ENCODE measurements at places on chromosomes 4 and X.
A peak's percentile ranks its signal among the peaks of the same experiment; 100 is the strongest.

DNA sequence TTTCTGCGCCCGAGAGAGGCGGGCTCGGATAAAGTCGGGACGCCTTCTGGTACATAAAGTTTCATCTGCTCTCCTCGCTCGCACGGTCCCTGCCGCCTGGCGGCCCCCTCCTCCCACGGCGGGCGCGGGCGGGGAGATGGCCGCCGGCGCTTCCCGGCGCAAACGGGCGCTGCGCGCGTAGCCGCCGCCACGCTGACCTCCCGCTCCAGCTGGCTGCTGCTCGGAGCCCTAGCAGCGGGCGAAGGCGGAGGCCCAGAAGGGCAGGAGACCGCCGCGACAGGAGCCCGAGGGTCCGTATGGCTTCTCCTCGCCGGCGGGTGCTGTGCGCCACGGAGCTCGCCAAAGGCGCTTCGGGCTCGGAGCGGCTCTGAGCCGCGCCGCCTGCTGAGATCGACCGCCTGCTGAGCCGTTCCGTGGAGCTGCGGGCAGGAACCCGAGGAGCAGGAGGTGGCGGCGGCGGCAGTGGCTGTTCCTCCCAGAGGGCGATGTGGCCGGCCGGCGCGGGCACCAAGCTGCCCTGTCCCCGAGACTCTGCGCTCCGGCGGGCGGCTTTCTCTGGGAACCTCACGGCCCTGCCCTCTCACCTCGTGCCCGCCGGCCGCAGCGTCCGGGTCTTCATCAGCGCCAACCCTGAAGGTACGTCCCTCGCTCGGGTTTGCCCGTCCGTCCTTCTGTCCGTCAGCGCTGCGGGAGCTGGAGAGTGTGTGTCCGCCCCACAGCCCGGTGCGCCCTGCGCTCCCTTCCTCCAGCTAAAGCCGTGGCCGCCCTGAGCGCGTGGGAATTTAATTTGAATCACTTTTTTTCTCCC is at the start of gene NWD2:
Gene NWD2 (plus strand): TSS at position 161 of the 808 bp plus-strand sequence. CDS start 325 bp downstream, at position 486.
- no peak for DNase-seq

DNA sequence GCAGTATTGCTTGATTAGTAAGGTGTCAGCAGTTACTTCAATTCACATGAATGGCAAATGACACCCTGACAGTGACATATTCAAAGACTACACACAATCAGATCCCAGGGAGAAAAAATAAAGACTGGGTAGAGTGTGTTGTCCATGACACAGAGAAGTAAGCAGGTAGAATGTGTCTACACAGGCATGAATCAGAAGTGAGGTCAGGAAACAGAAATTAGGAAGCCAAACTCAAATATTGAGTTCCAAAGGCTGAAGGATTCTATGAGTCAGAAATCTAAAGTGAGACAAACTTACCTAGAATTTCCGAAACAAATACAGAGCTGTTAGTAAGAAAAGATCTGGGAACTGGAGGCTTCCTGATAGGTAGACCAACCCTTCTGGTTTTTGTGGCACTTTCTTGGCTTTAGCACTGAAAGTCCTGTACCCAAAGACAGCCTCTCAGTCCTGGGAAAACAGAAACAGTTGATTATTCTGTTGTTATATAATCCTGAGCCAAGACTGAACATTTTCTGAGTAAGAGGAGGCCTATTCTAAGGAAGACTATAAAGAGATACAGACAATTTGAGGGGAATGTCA is 24.3 kb upstream of the GLRA2 start:
- DNase-seq = no peak

- DNase-seq = no peak
Measured at GRCh38 chr4:98905839-98906238, 23.1 kb downstream of the EIF4E start.

DNA sequence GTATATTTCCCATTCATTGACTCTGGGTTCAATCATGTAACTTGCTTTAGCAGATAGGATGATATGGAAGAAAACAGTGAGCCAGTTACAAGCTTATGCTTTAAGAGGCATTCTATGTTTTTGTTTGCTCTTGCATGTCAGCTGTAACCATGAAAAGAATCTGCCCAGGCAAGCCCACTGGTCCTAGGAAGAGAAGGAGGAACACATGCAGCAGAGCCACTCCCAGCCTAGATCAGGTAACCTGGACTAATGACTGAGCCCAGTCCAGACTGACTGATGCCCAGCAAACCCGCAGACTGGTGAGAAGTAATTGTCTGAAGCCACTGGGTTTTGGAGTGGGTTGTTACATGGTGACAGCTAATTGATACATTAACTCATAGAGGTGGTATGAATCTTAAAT is 167.9 kb downstream of the COL4A6 start:
- no peak for DNase-seq

DNA sequence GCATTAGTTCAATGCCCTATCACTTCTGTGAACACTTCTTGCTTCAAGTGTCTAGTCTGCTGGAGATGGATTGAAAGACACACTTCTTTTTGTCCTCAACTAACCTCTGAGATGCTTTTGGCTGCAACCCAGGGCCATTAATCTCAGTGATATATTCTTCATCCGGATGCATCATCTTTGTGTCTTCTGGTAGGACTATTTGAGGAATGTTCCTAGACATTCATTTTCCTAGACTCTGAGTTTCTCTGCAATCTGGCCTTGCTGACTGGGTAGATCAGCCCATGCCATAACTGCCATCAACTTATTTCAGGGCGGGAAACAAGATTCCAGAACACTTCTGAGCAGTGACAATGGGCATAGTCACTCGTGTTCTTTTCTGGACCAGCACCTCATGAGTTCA is 329.4 kb downstream of the PDGFC start:
- DNase-seq = no peak

DNA sequence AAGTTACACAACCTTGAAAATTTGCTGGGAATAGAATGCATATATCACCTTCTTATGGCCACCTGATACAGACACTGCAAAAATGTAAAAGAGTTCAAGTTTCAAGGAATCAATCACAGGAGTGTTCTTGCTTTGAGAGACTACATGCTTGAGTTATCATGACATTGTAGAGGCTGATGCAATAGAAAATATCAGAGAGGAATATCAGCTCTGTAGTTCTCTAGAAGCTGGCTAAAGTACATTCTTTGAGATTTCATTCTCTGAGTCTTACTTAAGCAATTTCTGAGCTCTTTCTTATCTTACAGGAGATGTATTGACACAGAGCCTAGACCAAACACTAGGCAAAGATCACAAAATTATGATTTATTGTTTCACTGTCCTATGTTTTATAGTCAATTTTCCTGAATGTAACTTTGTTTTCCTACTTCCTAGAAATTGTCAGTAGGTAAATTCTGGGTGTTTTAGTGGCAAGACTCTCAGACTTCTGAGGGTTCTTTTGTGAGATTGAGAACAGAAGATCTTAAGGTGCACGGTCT is 152.1 kb upstream of the HPGD start:
- DNase-seq = no peak

DNA sequence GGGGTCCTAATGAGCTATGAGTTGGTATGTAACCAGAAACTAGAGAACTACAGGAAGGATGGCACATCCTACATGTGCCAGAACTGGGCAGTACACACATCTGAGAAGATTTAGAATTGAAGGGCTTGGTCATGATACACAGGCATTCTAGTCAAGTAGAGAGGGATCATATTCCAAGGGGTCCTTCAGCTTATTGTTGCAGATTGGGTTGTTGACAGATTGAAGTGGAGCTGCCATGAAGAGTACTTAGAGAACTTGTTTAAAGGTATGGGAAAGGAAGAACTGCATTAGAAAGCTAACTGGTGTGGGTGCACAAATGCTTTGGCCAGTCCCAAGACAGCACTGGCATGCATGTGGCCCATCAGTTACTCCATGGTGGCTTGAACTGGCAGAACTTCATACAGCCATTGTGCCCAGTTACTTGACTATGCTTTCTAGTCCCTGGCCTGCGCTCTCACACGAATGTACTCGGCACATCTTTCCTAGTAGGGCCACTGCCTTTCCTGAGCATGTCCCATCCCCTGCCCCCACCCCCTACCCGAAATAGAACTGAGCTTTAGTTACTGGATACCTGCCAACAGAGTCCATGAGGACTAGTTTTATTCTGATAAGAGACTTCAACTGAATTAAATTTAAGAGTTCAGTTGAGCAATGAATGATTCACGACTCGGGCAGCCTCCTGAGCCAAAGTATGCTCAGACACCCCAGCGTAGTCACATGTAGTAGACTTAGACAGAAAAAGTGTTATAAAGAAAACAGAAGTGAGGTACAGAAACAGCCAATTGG is 64.0 kb downstream of the CCNG2 start:
- no peak for DNase-seq

DNA sequence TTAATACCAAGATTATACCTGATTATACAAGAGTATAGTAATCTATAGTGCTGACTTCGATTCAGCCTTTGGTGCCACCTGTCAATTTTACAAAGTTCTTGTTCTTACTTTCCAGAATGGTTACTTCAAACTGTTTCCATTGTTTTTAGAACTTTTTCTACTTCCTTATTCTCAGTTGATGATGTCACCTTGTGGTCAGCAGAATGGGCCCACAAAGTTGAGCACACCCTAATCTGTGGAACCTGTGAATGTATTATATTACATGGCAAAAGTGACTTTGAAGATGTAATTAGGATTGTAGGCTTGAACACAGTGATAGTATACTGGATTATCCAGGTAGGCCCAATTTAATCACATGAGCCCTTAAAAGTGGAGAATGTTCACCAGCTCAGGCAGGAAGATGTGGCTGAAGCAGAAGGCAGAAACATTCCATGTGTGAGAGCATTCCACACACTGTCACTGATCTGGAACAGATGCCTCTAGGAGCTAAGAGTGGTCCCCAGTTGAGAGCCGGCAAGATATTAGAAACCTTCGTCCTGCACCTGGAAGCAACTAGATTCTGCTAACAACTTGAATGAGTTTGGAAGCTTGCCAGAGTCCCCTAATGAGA is 6.3 kb upstream of the SGMS2 start:
- DNase-seq = no peak

GRCh38 chrX:107204068-107204605 is 2.1 kb downstream of the NUP62CL start:
- DNase-seq = no peak

DNA sequence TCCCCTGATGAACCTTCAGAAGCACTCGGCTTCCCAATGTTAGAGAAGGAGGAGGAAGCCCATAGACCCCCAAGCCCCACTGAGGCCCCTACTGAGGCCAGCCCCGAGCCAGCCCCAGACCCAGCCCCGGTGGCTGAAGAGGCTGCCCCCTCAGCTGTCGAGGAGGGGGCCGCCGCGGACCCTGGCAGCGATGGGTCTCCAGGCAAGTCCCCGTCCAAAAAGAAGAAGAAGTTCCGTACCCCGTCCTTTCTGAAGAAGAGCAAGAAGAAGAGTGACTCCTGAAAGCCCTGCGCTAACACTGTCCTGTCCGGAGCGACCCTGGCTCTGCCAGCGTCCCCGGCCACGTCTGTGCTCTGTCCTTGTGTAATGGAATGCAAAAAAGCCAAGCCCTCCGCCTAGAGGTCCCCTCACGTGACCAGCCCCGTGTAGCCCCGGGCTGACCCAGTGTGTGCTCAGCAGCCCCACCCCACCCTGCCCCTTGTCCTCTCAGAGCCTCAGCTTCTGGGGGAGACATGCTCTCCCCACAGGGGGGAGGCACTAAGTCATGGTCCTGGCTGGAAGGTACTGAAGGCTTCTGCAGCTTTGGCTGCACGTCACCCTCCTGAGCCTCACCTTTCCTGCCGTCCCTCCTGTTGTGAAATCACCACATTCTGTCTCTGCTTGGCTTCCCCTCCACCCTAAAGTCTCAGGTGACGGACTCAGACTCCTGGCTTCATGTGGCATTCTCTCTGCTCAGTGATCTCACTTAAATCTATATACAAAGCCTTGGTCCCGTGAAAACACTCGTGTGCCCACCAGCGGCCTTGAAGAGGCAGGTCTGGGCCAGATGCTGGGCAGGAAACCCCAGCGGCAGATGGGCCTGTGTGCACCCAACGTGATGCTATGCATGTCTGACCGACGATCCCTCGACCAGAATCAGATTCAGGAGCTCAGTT is 34.7 kb downstream of the NOP14 start:
- no peak for DNase-seq

DNA sequence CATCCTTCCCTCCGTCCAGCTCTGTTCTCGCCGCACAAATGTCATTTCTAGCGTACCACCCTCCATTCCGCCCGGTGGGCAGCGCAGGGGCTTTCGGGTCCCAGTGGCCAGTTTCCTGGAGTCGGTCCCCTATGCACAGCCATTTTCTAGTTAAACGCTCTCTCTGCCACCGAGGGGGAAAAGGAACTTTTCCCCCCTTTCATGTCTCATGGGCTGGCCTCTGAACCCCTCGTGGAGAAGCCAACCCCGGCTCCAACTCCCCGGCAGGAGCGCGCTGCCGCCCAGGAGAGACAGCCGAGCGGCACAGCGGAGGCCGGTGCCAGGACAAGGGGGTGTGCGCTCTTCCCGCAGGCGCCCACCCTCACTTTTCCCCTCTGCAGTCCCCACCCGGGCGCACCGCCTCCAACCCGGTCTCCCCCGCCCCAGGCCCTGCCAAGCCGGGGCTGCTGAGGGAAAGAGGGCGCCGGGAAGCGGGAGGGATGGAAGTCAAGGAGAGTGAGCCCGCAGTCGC is 662 bp downstream of the APBB2 start:
- no peak for DNase-seq

GRCh38 chr4:150070464-150071170 is 7.6 kb upstream of the DCLK2 start:
- no peak for DNase-seq

GRCh38 chr4:19925516-19925915 is 326.2 kb upstream of the SLIT2 start:
- DNase-seq = no peak

- no peak for DNase-seq
Measured at GRCh38 chr4:178311997-178312396, 869.8 kb upstream of the AGA start.

DNA sequence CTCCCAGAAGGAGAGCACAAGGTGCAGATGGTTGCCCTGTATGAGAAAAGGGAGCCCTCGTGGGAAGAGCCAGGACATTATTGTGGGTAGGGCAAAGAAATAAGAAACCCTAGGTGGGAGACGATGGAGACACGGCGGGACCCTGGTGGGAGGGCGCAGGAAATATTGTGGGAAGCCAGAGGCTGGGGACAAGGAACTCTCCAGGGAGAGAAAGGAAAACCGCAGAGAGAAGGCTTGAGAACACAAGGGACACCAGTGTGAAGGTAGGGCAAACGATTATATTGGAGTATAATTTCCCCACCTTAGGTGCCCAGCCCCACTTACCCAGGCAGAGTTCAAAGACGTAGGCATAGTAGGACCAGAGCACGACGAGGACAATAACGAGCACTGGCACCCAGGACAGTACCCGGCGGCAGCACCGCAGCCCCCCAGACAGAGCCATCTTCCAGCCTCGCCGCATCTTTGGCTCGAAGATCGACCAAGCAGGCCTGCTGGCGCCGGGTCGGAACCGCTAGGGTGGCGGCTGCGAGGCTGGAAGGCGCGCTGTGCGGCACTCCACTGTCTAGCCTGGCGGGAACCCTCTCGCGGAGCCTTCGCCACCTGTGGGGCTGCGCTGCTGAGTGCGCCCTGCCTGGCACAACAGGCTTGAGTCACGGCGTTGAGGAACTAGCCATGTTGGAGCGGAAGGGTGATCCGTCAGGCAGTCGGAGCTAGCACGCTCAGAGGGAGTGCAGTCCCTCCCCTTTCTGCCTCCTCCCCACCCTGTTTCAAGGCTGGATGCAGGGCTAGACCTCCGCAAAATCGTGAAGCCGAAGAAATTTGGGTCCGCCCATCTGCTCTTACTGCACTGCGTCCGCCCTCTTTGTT is at the start of gene ZDHHC15:
Gene ZDHHC15 (minus strand): TSS at position 473 of the 867 bp plus-strand sequence. CDS start 13 bp downstream, at position 460.
- DNase-seq = peak; percentile 27
